ENCODE measurements at places on chromosomes 13 and 19.

DNA sequence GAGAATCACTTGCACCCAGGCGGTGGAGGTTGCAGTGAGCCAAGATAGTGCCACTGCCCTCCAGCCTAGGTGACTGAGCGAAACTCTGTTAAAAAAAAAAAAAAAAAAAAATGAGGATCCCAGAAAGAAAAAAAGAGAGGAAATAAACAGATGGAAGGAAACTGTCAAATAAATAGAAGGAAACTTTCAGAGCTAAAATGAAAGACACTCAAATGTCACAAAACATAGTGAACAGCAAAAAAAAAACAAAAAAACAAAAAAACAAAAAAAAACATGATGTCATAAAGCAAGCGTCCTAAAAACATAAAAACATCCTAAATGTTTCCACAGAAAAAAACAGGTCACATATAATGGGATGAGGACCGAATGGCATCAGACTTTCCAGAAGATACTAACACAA, 15.0 kb downstream of the MLLT1 start:
- no peak for DNase-seq

- no peak for DNase-seq
These were observed 7.5 kb upstream of the LIN7B start for GRCh38 chr19:49106648-49107135.

- DNase-seq: no peak
These were observed 235.2 kb downstream of the SLITRK5 start for GRCh38 chr13:87906411-87906810.

DNA sequence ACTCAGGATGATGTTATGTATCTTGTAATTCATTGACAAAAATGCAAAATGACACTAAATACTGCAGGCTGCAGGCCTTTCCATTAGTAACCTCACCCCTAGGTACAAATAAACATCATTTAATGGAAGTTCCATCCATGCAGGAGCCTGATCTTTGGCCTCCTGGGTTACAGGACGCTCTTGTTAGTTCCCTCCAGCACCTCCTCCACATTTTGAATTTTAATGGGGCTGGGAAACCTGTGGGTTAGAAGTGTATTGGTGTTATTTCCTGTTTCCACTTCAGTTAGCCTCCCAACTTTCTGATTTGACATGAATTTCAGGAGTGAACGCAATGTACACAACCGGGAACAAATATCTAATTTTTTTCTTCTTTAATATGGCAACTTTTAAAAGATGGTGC, 237.1 kb upstream of the ARGLU1 start:
- no peak for DNase-seq

DNA sequence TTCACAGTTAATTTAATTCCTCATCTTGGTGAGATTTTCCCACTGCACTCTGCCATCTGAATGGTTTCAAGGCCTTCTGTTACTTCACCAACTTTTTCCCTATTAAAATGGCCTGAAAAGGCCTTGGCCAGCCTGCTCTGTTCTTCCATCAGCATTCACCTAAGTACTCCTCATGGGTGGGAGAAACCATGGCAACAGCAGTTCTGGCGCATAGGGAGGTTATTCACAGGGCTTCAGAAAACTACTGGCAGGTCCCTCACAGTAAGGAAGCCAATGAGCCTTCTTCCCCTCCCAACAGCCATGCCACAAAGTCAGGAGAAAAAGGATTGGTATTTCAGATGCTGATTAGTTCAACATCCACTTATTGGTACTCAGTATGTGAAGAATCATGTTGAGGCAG, 17.2 kb upstream of the GJB2 start:
- no peak for DNase-seq

DNA sequence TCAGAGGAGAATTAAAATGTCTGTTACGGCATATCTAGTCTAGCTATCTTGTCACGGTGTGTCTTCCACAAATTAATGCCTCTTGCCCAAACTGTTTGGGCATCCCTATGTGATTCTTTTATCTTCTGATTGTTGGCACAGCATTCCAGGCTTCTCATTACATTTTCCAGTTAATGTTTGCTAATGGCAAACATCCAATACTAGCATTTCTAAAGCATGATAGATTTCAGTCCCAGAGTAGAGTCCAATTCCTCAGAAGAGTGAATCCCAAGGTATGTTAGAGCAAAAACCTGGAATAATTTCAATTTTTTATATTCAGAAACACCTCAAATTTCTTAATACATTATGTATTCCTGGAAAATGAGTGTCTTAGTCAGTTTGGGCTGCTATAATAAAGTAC, 684.5 kb upstream of the SLITRK1 start:
- DNase-seq: no peak

DNA sequence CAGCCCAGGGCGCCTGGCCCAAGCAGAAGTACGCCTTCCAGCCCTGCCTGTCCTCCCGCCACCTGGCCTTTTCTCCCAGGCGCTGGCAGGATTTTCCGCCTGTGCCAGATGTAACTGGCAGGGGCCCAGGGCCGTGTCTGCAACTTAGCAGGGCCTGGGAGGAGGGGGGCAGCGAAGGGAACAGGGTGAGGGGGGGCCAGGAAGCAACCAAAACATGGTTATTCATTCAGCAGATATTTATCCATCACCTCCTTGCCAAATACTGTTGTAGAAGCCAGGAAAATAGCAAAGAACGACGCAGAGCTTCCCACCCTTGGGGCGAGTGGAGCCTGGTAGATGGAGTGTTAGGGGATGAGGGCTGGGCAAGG, 5.6 kb downstream of the TLE6 start:
- no peak for DNase-seq

- peak; percentile 66 for DNase-seq
These were observed 62.0 kb downstream of the GPR12 start for GRCh38 chr13:26698392-26699196.

- DNase-seq: no peak
These were observed 767 bp downstream of the ABCA7 start for GRCh38 chr19:1040476-1041271.

DNA sequence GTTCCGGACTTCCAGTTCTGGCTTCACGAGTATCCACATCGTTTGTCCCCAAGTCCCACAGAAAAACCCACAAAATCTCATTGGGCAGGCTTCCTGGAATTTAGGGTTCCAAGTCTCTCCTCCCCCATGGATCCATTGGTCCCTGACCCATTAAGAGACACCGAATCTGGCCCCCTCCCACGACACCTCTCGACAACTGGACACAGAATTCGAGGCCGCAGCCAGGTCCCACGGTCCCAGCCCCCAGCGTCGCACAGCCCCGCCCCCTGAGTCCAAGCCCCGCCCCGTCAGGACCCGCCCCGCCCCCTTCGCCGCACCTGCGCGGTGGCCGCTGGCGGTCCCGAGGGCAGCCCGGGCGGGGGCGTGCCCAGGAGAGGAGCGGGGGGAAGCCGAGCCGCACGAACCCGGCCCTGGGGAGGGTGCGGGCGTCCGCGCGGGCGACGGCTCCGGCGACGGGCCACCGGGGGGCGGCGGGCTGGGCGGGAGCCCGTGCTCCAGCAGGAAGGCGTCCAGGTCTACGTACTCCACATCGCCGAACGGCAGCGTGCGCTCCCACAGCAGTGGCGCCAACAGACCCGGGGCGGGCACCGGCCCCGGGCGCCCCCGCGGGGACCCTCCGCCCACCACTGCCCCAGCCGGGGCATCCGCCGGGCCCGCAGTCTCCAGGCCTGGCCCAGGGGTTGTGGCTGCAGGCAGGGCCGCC, 1.8 kb downstream of the DBP start:
- no peak for DNase-seq

- DNase-seq: no peak
These were observed 321.9 kb downstream of the FOXO1 start for GRCh38 chr13:40344270-40345148.

DNA sequence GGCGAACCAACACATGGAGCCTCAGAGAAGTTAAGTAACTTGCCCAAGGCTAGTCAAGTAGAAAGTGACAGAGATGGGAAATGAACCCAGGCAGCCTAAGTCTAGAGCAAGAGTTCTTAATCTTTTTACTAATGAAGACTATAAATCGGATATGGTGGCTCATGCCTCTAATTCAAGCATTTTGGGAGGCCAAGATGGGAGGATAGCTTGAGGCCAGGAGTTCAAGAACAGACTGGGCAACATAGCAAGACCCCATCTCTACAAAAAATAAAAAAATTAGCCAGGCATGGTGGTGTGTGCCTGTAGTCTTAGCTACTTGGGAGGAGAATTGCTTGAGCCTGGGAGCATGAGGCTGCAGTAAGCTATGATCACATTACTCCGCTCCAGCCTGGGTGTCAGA, 10.7 kb downstream of the GPR12 start:
- DNase-seq: no peak

DNA sequence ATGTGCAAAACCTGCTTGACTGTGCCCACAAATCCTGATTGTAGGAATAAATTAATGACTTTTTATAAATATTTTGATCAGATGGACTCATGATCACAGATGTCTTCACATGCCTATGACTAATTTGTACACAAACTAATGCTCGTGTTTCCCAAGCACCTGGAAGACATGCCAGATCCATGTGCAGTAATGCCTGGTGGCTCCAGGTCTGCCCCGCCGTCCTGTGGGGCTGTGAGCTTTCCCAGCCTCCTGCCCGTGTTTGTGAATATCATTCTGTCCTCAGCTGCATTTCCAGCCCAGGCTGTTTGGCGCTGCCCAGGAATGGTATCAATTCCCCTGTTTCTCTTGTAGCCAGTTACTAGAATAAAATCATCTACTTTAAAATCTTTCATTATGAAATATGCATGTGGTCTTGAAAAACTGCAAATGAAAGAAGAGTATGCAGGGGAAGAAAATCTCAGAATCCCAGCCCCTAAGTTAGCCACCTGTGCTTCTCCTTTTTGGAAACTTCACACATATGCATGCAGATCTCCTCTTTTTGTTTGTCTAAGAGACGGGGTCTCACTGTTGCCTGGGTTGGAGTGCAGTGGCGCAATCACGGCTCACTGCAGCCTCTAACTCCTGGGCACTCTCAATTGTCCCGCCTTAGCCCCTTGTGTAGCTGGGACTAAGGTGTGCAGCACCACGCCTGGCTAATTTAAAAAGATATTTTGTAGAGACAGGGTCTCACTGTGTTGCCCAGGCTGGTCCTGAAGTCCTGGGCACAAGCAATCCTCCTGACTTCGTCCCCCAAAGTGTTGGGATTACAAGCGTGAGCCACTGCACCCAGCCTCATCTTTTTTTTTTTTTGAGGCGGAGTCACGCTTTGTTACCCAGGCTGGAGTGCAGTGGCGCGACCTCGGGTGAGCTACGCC, 6.2 kb downstream of the RPL28 start:
- DNase-seq: no peak

GRCh38 chr19:5314012-5314906, 26.4 kb downstream of the PTPRS start:
- no peak for DNase-seq

DNA sequence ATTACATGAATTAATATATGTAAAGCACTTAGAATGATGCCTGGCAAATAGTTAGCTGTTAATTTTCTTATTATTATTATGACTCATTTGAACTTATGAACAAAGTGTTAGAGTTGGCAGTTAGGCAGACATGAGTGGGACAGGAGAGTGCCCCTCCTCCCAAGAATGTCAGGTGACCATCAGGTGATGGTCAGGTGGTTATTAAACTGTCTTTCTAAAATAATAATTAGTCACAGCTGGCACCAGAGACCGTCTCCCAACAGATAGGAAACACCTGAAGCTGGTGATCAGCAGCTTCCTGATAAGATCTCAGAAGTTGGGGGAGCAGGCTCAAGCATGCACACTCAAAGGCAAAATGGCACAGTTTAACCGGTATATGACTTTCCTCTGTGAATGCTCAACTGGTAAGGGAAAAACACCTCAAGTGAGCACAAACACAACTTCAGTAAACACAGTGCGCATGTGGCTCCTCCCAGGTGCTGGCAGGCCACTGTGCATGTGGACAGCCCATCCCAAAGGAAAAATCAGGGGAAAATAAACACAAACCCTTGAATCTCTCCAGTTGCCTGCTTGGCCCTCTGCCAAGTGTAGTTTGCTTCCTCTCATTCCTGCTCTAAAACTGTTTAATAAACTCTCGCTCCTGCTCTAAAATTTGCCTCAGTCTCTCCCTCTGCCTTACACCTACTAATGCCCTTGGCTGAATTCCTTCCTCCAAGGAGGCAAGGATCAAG, 54.0 kb downstream of the FLT1 start:
- no peak for DNase-seq

DNA sequence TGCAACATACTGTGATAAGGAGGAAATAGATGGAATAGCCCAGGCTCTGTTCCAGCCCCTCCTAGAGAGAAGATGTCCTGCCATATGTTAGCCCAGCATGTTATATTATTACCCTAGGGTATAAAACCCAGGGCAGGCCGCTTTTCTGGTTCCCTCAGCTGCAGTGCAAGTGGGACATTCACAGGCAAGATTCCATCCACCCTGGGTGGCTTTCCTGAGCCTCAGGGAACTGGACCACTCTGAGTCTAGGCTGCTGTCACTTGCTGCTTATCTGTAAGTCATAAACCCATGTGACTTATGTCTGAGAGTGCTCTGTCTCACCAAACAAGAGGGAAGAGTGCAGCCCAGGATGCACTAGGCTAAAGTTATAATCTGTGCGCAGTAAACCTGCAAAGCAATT, 413.2 kb downstream of the MZT1 start:
- DNase-seq: no peak

- no peak for DNase-seq
These were observed 19.2 kb upstream of the LPAR6 start for GRCh38 chr13:48431987-48432615.

GRCh38 chr13:74219566-74219965, 85.4 kb upstream of the KLF12 start:
- DNase-seq: no peak

GRCh38 chr13:20159646-20160305, 1.1 kb downstream of the GJA3 start:
- DNase-seq: no peak

DNA sequence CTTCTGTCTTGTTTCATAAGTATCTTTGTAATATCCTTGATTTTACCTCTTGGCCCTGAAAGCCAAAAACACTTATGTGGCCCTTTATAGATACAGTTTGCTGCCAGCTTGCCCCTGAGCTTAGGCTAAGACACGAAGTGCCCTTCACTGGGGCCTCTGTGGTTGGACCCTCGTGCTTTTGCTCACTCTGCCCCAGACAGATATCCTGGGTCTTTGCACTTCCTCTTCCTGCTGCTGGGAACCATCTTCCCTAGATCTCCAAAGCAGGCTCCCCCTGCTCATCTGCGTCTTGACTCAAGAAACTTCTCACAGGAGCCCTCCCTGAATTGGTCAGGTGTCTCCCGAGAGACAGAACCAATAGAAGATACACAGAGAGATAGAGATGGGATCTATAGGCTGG, 2.0 kb upstream of the TNFSF14 start:
- DNase-seq: no peak

DNA sequence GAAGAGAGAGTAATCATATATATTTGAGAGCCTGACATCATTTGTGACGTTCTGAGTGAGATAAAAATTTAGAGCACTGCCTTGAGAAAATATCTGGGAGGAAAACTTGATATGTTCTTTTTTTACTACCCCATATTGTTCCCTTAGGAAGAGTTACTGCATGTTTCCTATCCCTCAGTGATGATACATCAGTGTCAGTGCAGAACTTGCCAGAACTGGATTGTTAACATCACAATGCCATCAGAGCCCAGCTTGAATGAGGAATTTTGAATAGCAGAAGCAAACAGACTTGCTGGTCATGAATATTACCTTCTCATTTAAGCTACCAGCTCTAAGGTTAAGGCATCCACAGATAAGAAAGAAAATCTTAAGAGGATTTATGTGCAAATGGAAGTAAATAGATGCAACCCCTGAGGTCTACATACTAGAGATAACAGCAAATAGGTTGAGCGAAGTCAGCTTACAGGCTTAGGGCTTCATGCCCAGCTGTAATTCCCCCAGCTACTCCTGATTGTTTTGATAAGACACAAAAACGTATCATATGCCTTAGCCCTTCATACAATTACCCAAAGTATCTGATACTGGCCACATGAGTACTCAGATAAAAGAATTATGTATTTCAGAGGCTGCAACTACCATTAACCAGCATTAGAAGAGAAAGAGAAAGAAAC, 313.7 kb upstream of the ATXN8OS start:
- DNase-seq: no peak

GRCh38 chr19:30327331-30327730, 44.9 kb upstream of the ZNF536 start:
- DNase-seq: no peak
